ENCODE measurements at places on chromosomes 4 and X. TPM values are rescaled to one million over a fixed set of nuclear protein-coding genes. Genes with fewer than 3 reads are reported as not detected.

Gene JAKMIP1
- total RNA-seq = 0.57 TPM

Gene SLC6A14
- total RNA-seq = not detected

Gene CENPVL2
- total RNA-seq = not detected

Gene TCEAL7
- total RNA-seq = 8.2 TPM

DNA sequence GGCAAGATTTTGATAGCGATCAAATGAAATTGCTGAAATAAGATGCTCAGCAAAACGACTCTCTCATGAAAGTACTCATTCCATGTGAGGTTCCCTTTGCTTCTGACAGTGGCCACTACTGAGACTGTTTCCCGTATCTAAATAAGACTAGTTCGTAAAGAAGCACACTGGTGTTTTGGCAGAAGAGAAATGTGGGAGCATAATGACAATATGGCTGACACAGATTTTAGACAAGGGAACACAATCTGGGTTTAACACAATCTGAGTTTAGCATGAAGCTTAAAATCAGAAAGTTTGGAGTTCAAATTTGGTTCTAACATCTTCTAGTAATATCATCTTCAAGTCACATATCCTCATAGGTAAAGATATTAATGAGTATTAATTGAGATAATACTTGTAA, 13.7 kb downstream of the GABRA4 start:
- no peak for DNase-seq

DNA sequence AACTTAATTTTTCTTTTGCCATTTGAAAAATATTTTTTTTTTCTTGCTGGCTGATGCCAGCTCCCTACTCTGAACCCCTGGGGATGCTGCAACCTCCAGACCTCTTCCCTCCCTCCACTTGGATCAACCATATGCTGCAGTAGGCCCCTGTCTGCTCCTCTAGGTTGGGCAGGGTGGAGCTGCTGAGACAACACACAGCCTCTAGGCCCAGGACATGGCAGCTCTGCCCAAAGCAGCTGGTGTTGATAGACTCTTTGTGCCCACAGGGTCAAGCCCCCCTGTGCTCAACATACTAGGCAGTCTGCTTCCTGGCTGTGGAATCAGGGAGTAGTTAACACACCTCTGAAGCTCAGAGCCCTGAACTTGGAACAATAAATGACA, 19.9 kb upstream of the CLNK start:
- DNase-seq = no peak

DNA sequence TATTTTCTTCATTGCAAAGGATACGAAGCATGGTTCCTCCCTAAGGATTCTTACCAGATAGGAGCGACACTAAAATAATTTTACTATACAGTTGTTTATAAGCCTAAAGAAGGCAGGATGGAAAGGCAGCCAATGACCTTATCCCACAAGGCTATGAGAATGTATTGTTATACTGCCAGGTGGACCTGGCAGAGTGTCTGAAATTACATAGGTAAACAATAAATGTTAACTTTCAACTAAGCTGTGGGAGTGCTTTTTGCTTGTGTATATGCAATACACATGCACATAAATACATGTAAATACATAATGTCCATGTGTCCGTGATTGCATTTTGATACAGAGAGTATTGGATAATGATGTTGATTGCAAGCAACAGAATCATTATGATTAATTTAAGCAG, 850.6 kb downstream of the CENPC start:
- DNase-seq = no peak

DNA sequence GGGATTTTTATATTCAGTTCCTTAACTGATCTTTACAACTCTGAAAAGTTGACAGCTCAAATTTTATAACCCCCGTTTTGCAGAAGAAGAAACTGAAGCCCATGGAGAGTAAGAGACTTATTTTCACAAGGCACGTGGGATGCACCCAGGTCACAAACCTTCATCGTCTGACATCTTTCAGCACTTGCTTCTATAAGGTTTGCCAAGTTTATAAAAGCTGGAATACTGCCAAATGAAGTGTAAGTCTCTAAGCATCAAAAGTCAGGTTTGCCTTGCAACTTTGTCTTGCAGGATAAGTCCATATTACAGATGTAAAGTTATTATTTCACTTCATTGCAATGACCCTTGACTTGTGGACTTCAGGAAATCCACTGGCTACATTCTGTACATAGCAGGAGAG, 6.3 kb upstream of the KCNIP4 start:
- DNase-seq = no peak
